ENCODE measurements at places on chromosomes 6 and 20.

GRCh38 chr20:64055893-64056638, 6.6 kb upstream of the SOX18 start:
- DNase-seq, result no peak

DNA sequence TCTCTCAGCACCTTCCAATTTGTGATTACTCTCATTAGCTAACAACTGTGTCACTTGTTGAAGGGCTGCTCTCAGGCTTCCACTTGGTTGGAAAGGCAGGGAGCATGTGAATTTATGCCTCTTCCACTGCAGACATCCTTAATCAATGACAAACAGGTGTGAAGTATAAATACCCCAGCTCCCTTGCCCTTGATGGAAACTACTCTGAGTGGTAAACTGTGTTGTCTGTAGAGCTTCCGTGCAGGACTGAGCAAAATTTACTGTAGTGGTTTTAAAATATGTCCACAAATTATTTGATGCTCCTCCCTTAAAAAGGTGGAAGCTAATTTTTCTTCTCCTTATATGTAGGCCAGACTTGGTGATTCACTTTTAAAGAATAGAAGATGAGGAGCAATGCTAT, 253.0 kb upstream of the TBX18 start:
- no peak for DNase-seq

- DNase-seq, result no peak
Measured at GRCh38 chr6:19837511-19838441, 606 bp downstream of the ID4 start.

GRCh38 chr6:53854843-53855567, 60.2 kb downstream of the LRRC1 start:
- DNase-seq, result no peak

DNA sequence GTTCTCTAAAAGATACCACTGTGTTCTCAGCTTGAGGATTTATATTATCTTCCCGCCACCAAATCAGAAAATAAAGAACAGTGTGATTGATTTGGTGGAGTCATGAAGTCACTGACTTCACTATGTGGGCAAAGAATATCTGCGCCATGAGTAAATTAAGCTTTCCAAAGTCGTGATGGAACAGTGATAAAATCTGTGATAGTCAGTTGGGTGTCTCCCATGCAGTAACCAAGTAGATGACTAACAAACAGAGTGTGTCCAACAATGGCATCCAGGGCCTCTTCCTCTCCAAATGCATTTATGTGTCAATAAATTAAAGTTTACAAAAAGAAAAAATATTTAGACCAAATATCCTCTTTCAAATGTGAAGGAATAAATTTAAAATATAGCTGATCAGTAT, 87.0 kb upstream of the DST start:
- DNase-seq, result no peak
